ENCODE measurements at places on chromosomes 1 and 21.

DNA sequence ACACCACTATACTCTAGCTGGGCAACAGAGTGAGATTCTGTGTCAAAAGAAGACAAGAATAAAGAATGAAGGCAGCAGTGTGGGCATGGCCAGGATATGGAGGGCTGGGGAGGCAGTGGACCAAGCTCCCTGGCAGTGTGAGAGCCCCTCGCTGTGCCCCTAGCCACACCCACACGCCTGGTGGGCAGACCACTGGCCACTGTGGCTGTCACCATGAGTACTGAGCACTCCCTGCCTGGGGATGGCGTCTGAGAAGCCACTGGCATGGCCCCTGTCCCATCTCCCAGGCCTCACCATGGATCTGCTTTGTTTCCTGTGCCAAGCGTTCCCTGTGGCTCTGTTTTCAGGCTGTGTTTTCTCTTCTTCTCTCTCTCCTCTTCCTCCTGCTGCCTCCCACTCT lies 51.7 kb downstream of the STUM start:
- DNase-seq = no peak

DNA sequence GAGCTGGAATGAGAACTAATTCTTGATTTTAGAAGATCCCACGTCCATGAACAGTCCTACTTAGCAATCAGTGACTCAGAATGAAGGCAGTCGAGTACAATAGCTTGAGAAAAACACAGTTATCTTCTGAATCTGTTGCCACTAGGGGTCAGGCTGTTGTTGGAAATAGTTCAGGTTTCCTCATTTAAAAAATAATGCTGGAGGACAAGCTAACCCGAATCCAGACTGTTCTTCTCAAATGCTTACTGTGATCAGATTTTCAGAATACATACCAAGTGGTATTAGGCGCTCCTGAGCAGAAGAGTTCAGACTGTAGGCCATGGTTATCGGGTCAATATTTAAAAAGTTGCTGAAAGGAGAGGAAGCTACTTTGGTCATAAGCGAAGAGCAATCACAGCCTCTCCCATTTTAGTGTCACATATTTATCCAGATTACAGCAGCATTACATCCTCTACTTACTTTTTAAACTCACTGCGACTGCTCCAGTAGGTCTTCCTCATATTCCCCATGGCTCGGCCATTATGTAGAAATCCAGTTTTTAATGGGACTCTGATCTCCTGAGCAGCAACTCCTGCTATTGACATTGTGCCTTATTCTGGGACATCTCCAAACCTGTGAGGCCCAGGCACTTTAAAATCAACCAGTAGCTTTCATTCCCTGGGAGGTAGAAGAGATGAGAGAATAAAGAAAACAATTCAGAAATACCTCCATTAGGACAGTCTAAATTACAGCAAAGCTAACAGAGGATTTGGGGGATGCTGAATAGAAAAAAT lies 10.9 kb downstream of the ERRFI1 start:
- peak; percentile 59 for DNase-seq

DNA sequence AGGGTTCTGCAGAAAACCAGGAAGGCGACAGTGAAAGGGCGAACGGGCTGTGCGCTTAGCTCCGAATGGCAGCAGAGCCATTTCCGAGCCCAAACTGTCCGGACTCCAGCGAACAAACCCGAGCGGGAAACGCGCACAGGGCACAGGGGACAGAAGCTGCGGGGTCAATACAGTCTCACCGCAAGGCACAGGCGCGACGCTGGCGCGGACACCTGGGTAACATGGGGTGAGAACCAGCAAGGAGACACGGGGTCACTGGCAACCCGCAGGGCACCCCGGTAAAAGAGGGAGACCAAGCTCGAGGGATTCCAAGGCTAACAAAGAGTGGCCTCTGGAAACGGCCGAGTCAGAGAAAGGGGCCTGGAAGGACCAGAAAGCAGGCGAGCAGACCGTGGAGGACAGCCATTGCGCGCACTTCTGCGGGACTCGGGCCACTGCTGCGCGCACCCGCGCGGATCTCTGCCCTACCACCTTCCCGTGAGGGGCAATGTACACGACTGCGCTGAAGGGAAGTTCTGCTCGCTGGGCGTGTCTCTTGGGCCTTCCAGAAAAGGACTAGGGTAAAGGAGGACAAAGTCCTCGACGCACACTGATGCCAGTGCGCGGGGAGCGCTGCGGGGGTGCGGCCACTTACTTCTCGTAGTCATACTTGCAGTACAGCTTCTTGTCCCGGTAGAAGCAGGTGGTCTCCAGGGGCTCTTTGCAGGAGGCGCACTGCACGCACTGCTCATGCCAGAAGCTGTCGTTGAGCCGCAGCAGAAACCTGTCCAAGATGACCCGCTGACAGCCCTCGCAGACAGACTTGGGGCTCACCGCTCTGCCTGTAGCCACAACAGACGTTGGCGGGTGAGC lies 3.8 kb downstream of the LMX1A start:
- DNase-seq = no peak

DNA sequence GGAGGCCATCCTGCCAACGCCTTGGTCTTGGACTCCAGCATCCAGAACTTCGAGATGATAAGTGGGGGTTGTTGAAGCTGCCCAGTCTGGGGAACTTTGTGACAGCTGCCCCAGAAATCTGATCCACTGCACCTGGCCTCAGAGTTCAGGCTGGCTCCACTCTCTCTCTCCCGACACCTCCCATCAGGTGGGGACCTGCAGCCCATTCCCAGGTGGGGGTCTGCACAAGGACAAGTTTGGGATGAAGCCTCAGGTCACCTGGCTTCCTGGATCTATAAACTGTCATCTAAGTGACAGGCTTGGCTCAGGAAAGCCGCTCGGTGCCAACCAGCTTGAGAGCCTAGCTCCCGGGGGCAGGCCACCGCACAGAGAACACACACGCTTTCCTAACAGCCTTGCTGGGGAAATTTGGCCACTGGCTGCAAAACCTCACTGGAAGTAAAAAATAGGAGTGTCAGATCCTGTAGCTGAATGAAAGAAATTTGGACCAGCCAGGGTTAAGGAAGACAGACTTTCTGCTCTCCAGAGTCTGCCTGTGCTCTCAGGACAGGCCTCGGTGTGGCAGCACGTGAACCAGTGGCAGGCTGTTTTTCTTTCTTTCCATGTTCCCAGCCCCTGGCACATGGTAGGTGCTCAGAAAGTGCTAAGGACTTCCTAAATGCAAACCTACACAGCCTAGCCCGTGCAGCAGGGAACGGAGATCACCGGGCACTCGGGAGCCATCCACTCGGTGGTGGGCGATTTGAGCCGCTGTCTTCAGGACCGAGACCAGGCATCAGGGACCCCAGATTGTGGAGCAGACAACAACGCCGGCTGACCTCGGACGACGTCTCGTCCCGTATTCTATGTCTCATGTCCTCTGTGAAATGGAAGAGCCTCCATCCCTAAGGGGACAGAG lies 42.6 kb upstream of the LBR start:
- no peak for DNase-seq

GRCh38 chr1:15238789-15239188 lies 8.2 kb upstream of the FHAD1 start:
- no peak for DNase-seq

Data from hematopoietic multipotent progenitor cell (in vitro differentiated cells).